ENCODE measurements at places on chromosomes 1 and 21.

DNA sequence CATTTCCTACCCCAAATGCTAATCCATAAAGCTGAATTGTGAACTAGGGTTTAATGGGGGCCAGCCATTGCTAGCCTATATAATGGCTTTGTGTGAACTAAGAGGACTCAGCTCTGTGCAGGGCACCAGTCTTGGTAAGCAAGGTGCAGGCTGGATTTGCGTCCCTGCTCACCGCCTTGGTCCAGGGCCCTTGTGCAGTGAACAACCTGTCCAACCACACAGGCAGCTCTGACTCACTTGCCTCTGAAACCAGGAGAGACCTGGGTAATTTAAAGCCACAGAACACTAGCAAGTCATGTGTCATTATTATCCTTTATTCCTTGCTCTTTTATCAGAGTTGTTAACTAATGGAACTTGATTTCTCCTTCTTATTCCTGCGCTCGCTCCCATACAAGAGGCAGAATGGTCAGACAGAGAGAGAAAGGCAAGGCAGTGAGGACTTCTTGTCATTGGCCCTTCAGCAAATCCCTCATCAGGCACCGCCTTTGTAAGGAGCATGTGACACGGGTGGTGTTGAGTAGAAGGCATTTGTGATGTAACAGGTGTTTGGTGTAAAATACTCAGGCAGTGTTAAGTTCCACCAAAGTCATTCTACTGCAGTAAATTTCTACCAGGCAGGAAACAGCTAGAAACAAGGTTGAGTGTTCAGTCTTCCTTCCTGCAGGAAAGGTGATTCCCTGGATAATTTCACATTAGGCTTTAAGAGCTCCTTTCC is 67.3 kb upstream of the OLIG2 start:
- DNase-seq, result no peak

GRCh38 chr21:28310711-28311110 is 682.0 kb downstream of the LTN1 start:
- no peak for DNase-seq

DNA sequence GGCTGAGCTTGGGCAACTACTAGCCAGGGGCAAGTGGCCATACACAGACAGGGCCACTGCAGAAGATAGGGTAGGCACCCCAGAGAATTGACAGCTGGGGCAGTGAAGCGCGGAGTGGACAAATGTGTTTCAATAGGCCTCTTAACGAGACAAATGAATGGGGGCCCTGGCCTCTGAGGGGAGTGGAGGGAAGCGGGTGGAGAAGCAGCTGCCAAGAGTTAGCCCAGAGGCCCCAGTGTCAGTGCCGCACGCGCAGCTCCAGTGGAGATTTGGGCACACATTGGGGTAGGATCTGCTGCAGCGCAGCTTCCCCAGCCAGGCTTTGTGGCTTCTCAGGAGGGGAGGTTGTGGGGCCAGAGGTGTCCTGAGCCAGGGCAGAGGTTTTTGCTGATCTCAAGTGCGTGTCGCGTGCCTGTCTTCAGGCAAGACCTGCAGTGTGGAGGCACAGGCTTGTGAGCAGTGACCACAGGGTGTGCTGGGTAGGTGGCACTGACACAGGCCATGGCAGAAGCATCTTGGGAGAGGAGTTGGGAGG is 16.9 kb downstream of the PTPRF start:
- DNase-seq, result no peak

GRCh38 chr1:9929431-9930385 is 13.5 kb downstream of the LZIC start:
- DNase-seq, result no peak

GRCh38 chr1:160398823-160399222 is 1.5 kb upstream of the VANGL2 start:
- no peak for DNase-seq

GRCh38 chr1:59236721-59237545 is 60.0 kb upstream of the FGGY start:
- no peak for DNase-seq

DNA sequence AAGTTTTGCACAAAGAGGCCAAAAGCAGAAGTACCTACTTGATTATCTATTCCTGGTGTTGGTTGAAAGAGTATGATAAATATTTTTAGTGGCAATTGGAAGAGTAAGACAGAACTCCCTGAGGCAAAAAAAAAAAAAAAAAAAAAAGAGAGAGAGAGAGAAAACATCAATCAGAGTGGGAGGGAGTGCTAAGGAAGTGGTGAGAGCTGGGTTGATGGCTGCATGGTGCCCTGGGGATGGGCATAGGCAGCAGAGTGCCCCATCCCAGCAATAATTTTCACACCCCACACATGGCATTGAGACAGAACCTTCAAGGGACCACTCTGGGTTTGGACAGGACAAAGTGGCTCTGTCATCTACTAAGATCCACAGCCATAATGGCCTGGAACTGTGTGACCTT is 59.4 kb upstream of the FAM20B start:
- DNase-seq, result no peak

GRCh38 chr1:34684266-34684665 is 70.6 kb upstream of the GJB5 start:
- peak; percentile 36 for DNase-seq

GRCh38 chr1:57344265-57344664 is 79.6 kb downstream of the DAB1 start:
- DNase-seq, result no peak

DNA sequence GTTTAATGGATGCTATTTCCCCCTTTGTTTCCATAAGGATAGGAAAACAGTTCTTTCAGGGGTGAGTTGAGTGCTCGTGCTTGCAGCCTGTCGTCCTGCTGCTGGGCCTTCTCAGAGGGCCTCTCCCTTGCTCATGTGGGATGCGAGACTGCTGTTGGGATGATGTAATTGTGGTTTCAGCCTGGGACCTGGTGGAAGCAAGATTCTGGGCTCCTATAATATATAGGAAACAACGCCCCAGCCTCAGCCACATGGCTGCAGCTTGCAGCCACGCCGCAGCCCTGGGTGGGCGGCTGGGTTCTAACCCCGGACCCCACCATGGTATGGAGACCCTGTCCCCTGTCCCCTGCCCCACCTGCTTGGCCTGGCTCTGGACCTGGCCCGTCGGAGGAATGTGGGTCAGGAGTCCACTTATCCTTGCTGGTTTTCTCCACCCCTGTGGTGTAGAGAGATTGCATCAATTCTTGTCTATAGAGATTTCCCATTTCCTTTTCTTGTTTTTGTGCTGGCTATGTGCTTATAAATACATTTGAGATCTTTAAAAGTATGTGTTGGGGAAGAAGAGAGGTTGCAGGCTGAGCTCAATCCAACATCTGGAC is 357.8 kb downstream of the SIPA1L2 start:
- DNase-seq, result no peak

DNA sequence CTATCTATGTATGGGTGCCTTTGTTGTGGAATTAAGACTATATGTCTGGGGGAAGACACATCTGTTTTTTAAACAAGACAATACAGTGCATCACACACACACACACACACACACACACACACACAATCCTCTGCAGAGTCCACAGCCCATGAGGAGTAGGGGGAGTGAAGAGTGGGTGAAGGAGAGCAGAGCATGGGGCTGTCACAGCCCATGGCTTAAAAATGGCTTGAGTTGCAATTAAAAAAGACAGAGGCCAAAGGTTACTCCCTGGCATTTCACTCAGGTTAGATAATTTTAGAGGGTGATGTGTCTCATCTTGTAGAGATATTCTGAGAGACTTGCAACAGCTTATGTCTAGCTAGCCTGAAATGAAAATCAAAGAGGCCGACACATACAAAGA is 176.5 kb upstream of the PLXNA2 start:
- DNase-seq, result no peak

DNA sequence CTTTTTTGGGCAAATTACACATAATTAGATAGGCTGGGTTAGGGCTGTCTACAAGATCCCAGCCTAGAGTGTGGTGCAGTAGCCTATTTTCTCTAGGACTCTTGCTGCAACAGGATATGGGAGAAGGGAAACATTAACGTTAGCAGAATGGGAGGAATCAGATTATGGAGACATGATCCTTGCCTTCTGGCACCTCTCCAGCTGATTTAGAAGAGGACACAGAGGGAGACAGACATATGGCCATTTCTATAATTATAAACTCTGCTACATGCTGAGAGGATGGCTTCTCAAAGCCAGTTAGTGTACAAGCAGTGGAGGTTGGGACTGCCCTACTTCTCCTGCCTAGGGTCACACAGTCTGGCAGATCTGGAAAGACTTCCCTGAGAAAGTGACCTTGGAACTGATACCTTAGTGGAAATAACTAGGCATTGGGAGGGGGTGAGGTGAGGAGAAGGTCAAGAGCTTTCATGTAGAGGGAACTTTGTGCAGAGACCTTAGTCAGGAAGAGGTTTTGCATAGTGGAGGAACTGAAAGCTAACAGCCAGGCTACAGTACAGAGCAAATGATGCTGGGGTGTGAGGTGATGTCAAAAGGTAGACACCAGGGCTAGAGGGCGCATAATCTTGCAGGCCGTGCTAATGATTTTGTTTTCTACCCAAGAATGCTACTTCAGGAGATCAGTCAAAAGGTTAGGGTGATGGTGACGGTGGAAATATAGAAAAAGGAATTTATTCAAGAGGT is 1.2 kb upstream of the CD1D start:
- no peak for DNase-seq

- DNase-seq, result peak; percentile 84
Observed at GRCh38 chr1:155989242-155990004, 11.1 kb upstream of the ARHGEF2 start.

DNA sequence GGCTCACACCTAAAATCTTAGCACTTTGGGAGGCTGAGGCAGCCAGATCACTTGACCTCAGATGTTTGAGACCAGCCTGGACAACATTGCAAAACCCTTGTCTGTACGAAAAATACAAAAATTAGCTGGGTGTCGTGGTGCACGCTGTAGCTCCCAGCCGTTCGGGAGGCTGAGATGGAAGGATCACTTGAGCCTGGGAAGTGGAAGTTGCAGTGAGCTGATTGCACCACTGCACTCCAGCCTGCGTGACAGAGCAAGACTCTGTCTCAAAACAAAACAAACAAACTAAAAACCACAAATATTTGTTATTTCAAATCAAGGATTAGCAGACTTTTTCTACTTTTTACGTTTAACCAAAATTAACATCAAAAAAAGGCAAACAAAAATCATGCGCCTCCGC is 31.3 kb downstream of the INKA2 start:
- no peak for DNase-seq

DNA sequence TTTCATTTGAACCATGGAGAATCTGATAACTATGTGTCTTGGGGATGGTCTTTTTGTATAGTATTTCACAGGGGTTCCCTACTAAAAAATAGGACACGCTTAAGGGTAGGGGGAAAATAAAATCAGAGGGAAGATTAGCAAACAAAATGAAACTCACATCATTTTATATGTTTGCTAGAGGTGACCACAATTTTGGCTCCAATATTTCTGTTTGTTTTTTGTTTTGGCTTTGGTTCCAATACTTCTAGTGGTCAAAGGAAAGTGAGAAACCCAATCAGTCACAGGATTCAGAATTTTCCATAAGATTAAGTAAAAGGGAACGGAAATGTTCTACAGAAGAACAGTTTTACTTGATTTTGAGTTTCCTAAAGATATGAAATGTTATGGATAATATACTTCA is 42.3 kb upstream of the SSX2IP start:
- DNase-seq, result no peak

DNA sequence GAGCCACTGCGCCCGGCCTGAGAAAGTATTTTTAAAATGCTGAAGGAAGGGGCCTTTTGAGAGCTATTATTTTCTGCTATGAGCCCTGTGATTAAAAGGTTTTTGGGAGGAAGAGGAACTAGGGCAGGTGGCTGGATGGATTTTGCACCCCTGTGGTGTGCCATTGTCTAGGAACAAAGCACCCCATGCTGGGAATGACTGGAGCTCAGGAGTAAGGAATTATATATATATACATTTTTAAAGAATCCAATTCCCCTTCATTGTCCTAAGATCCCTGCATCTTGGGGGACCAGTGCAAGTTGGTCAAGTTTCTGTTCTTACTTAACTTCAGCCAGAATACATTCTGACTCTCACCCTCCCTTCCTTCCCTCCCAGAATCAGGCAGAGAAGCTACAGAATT is 91.6 kb downstream of the ZNF648 start:
- no peak for DNase-seq

GRCh38 chr1:200708769-200709168 is 29.9 kb upstream of the CAMSAP2 start:
- no peak for DNase-seq

GRCh38 chr1:163472651-163473248 is 151.0 kb downstream of the NUF2 start:
- DNase-seq, result no peak

DNA sequence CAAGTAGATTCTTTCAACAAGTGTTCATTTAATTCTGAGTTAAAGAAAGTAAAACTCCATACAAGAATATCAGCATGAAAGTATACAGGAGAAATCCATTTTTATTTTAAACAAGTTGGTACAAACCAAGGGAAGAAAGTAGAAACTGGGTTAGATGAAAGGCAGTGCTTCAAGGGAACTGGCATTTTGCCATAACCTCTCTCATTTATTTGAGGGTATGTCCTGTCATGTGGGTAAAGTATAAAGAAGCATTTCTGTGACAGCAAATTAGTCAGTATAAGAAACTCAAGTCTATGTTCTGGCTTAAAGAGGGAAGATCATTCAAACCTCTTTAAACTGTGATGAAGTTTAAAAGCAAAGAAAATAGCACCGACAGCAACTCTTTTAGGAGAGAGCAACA is 32.0 kb downstream of the OLFM3 start:
- no peak for DNase-seq

DNA sequence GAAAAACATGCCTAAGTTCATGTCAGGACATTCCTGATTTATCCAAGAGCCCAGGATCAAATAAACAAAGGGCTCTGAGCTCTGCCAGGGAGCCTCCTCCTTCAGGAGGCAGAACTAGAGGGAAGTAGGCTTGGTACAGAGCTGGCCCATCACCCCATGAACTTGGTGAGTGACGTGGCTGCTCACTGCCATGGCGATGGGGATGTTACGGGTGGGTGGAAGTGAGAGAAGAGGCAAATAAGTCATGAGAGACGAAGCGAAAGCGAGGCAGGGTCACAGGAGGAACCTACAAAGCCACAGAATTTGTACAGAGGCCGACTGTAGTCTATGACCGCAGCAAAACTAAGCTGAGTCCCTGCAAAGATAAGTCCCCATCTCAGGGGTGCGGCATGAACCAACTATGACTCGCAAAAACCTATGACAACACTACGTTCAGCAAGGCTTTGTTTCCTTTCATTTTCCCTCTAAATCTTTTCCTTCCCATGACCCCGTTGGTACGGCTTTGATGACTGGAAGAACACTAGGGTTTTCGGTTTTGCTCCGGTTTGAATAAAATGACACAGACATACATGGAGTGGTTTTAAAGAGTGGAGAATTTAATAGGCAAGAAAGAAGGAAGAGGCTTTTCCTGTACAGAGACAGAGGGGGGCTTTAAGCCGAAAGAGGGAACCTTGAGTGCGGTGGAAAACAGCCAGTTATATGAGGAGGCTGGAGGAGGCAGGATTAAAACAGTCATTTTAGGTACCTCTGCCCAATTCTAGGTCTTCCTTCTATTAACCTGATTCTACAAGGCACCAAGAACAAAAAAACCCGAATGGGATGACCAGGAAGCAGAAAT is 74.1 kb downstream of the CD46 start:
- DNase-seq, result peak; percentile 92

Measured in stimulated activated naive CD8-positive, alpha-beta T cell treated with anti-CD3 and anti-CD28 coated beads, Interleukin-15, amount 100 ng/mL, for 72 hours (primary cell).